CD4-positive, alpha-beta memory T cell (primary cell): ENCODE measurements at places on chromosomes 11 and 22.

DNA sequence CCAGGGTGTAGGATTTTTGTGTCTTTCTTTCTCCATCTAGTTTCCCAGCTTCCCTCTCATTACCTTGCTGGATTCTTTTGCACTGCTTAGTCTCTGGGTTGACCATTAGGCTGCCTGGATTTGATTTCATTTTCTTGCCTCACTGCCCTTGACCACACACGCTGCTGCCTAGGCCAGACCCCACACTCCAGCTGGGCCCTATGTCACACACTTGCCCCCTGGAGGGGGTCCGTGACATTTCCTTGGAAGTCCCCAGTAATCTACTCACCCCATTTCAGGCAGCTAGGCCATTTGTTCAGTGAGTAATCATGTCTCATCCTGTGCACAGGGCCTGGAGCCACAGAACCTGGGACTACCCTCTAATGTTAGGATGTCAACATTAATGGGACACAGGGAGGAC, 81.9 kb upstream of the SPON1 start:
- DNase-seq, result no peak

- DNase-seq, result no peak
These were observed 99.2 kb downstream of the STIM1 start for GRCh38 chr11:3954448-3955298.

DNA sequence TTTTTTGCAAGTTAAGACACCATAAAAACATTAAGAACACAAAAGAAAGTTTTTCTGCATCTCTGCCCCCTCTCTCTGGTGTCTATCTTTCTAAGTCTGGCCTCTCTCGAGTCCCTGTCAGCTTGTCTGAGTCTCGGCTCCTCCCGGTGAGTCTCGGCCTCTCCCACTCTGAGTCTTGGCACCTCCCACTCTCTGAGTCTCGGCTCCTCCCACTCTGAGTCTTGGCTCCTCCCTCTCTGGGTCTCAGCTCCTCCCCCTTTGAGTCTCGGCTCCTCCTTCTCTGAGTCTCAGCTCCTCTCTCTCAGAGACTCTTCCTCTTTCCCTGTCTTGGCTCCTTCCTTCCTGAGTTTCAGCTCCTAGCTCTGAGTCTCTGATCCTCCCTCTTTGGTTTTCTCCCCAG, 72.5 kb upstream of the AMPD3 start:
- DNase-seq, result no peak

GRCh38 chr11:113248702-113249490, 65.5 kb upstream of the TTC12 start:
- no peak for DNase-seq

GRCh38 chr22:48753752-48754517, 1073.7 kb downstream of the BRD1 start:
- no peak for DNase-seq
